ENCODE measurements at places on chromosomes 13 and 19.

DNA sequence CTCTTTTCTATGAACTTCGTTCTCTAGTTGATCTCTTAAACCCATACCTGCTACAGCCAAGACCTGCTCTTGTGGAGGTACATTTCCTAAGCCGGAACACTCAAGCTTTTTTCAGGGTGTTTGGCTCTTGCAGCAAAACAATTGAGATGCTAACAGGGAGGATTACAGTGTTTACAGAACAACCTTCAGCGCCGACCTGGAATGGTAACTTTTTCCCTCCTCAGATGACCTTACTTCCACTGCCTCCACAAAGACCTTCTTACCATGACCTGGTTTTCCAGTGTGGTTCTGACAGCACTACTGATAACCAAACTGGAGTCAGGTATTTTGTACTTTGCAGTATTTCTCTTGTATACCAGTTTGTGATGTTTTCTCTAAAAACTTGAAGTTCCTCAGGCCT lies 506 bp downstream of the KCNRG start:
- DNase-seq: no peak

DNA sequence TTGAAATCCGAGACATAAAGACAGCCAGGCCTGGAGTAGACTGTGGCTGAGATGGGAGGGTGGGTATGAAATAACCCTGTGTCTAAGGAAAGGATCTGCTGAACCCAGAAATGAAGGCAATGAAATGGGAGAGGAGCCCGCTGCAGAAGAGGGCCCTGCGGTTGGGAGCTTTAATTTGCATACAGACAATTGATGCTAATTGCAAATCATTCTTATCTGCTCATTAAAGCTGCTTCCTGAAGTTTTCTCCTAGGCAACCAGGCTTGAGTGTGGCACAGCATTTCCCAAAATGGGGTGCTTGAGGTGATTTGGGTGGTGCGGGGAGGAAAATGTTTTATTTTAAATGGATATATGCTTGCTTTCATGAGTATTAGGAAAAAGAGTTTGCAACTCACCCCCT lies 55.4 kb downstream of the DPF1 start:
- no peak for DNase-seq

- DNase-seq: no peak
Observed at GRCh38 chr19:33177417-33177979, 16.6 kb upstream of the LRP3 start.

DNA sequence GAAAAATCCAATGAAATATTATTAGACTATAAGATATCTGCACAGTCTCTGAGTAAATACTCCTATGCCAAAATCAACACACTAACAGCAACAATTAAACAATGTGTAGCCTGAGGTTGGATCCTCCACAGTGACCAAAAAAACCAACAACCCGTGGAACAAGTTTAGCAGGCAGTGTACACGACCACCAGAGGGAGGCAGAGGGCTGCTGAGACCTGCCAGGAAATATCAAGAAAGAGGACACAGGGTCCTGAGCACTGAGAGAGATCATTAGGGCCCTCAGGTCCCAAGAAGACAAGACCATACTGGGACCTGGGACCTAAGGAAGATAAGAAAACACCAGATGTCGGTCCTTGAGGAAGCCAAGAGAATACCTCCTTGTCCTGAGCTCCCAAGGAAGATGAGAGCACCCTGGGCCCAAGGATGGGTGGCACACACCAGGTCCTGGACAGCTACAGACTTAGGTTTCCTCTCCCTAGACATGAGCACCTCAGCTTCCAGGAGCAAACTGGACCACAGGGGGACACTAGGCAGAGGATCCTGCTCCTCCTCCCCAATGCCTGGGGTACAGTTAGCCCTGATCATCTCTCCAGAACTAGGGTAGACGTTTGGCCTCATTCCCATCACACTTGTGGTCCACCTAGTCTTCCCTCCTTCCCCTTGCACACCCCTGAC lies 822 bp upstream of the ZNF274 start:
- no peak for DNase-seq

DNA sequence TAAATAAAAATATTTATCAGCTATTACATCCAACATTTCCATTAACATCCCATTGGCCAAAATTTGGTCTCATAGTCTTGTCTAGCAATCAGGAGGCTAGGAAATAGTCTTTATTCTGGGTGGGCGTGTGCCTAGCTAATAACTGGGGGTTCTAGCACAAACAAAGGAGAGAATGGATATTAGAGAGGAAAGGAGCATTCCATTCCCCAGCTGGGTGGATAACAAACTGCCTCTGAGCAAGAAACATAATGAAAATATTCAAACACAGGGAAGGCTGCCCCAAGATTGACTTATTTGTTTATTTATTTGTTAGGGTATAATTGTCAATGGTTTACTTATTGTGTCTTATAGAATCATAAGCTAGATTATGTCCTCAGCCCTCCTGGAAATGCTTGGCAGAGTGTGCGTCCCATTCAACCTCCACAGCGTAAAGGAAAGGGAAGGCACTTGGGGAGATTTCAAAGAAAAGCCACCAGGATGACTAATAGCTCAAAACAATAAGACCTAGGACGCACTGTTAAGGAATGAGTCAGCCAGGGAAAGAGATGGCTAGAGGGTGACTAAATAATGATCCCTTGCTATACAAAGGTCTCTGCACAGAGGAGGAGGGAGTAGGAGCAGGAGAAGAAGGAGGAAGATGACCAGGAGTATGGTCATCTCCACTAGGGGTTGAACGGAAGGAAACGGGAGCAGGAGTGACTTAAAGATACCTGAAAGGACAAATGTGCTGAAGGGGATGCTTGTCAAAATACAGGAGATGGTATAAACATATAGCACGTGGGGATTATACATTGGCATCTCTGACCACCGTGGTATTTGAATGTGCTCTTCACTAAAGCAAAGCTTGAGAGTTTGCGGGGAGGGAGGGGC lies 23.5 kb upstream of the USP12 start:
- DNase-seq: no peak

All from GM18507 (cell line).